Activated T-cell treated with anti-CD3 and anti-CD28 coated beads, Interleukin-2, amount 50 U/mL, for 72 hours (primary cell): ENCODE measurements at places on chromosomes 16 and 17. TPM values are rescaled to one million over a fixed set of nuclear protein-coding genes. Genes with fewer than 3 reads are reported as not detected.

The ABCA8 gene
- not detected for total RNA-seq

The SRCIN1 gene
- total RNA-seq: 1.8 TPM

The LRRC46 gene
- total RNA-seq: 0.46 TPM

The ITGAD gene
- 0.05 TPM for total RNA-seq

The JPH3 gene
- 0.60 TPM for total RNA-seq

The ABCC3 gene
- total RNA-seq: not detected

GRCh38 chr17:79874329-79874981, 35.2 kb upstream of the CBX4 start:
- DNase-seq: peak; percentile 19

DNA sequence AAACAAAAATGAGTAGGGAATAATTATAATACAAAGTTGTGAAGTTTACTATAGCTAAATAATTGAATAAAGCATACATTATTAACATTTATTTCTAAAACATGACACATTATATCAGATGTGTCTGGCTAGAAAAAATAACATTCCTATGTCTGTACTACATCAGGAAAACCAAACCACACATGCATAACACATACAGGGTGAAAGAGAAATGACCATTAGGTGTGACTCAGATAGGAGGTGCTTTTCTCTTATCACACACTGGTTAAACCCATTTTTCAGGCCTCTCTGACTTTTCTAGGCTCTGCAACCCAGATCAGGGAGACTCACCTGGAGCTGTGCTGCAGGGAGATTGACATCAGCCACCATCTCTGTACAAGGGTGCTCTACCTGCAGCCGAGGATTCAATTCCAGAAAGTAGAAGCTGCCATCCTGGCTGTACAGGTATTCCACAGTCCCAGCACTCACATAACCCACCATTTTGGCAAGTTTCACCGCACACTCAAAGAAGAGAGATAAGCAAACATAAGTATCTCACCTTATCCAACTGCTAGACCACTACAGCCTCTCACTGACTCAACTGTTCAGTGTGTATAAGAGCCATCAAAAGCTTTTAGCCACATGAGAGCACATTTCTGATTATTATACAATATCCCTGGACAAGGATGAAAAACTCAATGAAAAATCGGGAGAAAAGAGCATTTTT, 116.6 kb upstream of the C17orf78 start:
- DNase-seq: no peak

DNA sequence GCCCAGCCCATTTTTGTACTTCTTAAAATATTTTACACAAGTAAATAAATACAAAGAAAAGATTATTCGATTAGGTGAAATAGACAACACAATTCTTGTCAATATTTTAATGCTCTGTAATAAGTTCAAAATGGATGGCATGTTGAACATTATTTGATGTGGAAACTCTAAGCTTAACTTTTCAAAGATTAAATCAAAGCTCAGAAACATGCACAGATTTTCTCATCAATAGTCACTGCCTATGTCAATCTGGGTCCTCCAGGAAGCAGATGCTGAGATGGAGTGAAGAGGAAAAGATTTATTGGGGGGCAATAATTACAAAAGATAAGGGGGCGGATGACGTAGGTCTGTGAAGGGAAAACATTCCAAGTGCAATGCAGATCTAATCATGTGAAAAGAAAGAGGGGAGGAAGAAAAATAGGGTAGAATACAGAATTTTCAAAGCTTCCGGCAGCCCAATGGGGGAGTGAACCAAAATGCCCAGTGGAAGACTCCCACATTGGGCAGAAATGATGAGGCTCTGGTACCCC, 50.5 kb downstream of the COPRS start:
- no peak for DNase-seq

DNA sequence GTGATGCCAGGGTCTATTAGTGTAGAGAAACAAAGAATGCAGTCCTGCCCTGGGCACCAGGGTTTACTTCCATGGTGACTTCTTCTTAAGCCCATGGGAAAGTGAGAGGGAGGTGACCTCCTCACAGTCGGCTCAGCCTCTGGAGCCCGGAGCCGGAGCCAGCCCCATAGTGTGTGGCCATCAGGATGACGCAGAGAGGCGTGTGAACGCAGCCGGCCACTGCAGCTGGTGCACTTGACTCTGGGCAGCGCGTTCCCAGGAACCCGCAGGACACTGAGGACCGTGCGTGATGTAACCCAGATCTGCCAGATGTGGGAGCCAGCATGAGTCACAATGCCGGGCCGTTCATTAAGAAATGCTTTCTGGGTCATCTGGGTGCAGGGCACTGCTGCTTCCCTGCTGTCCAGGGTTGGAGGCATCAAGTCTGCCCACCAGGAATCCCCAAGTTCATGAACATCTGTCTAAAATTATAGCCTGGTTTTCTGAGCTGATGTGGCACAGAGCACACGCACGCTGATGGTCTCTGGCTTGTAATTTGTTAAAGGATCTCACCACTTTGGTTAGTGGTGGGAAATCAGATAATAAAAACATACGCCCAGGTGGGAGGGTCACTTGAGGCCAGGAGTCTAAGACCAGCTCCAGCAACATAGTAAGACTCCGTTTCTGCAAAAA, 114.1 kb downstream of the PITPNC1 start:
- no peak for DNase-seq

DNA sequence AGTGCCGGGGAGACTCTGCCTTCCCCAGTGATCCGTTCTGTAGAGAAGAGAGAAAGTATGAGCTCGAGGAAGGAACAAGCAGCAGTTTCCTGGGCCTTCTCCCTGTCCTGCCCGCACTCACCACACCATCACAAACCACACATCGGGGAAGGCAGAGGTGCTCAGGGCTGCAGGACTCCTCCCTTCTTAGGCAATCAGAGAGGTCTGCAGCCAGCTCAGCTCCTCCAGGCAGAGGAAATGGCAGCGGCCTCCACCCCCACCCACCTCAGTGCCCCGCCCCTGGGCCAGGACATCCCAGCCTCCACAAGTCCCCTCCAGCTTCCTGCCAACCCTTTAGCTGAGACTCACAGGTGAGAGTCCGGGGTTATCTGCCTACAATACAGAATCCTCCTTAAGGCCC, 2.0 kb downstream of the ZNF319 start:
- DNase-seq: peak; percentile 57

DNA sequence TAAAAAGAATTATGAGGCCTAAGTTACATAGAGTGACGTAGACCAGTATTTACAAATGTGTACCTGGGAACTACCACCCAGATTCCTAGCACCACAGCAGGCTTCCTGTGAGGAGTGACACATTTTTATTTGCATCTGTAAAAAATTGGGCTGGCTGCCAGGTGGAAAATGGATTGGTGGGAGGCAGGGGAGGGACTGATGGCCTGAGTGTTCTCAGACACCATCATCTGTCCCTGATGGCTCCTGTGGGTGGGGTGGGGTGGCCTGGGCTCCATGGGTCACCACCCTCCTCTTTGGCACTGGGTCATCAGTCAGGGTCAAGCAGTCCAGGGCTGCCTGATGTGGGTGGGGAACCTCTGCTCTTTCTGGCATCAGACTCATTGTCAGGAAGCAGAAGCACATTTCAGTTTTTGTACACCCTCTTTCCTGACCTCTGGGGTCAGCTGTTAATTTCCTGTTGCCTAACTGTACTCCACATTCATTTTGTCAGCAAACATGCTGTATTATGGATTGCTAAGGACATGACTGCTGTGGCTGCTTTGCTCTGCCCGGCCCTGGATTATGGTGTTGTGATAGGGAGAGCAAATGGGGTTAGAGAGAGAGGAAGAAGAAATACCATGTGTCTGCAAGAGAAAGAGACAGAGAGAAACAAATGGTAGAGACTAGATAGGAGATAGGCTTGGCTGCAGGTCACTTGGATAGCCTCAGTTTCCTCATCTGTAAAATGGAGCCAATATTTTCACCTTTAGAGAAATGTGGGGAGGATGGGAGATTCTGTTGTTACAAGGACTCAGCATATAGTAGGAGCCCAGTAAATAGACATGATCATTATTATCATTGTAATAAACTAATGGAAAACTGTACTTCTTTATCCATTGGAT, 11.6 kb upstream of the MFAP4 start:
- no peak for DNase-seq

DNA sequence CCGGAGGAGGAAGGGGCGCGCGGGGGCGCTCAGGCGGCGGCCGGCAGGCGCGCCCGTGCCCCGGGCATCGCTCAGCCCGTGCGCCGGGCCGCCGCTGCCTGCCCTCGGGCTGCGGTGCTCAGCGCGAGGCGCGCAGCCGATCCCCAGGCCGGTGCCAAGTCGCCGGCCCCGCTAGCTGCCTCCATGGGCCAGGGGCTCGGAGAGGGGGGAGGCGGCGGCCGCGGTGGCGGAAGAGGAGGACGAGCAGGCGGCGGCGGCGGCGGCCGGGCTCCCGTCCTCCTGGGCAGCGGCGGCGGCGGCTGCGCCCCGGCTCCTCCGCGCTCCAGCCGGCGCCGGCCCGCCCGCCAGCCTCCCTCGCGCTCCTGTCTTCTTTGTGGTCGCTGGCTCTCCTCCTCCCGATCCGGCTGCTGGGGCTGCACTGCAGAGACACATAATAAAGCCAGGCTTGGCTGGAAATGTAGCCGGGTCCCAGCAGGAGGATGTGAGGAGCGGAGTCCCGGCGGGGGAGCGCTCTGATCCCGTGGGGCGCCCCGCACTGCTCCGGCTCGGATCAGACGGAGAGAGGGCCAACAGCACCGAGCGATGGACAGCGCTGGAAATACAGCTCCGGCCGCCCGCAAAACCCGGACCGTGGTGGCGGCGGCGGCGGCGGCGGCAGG, 889 bp upstream of the ZNF423 start:
- peak; percentile 42 for DNase-seq

- no peak for DNase-seq
These were observed 83.9 kb downstream of the HIC1 start for GRCh38 chr17:2138761-2139160.

- DNase-seq: no peak
These were observed 7.1 kb upstream of the CYTH1 start for GRCh38 chr17:78789149-78789662.

GRCh38 chr16:79267781-79268180, 332.8 kb downstream of the MAF start:
- DNase-seq: peak; percentile 74

DNA sequence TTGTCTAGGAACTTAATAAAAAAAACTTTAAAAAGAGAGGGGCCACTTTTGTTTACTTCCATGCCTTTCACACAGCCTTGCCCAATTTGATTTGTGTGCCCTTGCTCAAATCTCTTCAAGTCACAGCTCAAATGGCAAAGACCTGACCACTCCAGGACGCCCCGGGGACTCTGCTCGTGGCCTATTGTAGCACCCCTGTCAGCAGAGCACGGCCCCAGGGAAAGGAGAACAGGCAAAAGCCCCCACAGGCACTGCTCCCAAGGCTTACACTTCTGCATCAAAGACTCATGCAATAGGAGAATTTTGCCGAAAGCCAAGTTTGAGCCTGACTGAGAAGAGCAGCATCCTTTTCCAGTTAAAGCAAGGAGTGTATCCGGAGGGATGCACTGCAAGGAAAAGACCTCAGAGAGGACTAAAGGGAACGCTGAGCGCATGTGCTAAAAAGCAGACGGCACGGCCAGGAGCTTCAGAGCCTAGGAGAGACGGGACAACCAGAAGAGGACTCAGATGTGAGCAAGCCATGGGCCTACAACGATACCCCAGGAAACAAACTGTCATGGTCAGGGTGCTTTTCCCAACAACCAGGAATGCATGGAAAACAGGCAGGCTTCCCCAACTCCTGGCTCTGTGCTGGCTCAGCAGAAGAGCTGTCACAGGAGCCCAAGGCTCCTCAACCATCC, 8.2 kb downstream of the CREBBP start:
- DNase-seq: no peak

- DNase-seq: no peak
These were observed 85.8 kb downstream of the MRC2 start for GRCh38 chr17:62713086-62713881.

DNA sequence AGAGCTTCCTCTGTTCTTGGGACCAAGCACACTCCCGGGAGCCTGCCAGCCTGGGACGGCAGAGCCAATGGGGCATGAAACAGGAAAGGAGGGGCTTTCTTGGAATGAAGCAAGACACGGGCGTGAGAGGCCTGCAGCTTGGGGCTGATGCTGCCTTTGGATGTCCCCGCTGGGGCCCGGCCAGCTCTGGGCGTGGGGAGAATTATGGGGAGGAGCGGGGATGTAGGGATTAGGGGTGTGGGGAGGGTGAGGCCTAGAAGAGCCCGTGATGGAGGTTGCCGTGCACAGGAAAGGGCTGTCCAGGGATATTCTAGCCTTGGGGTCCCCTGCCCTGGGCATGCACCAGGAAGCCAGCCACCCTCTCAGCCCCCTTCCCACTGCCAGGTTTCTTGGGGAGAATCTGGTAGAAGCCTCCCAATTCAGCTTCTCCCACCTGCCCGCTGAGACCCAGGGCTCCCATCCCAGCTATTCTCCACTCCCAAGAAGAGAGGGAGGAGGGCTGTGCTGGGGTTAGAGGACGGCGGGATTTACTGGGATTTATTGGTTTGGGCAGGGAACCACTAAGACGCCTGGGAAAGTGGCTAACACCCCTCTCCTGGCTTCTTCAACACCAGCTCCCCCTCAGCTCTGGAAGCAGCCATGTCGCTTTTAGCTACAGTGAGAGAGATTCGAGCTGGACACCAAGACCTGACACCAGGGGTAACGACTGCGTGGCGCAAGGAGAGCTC, 20.0 kb upstream of the NXPH3 start:
- no peak for DNase-seq

GRCh38 chr17:72622661-72623433, 469.6 kb downstream of the SLC39A11 start:
- DNase-seq: no peak

GRCh38 chr16:76639685-76640289, 362.6 kb downstream of the CNTNAP4 start:
- no peak for DNase-seq

GRCh38 chr16:88289968-88290401, 92.8 kb upstream of the ZNF469 start:
- DNase-seq: no peak

- DNase-seq: peak; percentile 56
These were observed 16.7 kb downstream of the CDK5R1 start for GRCh38 chr17:32503251-32504165.

DNA sequence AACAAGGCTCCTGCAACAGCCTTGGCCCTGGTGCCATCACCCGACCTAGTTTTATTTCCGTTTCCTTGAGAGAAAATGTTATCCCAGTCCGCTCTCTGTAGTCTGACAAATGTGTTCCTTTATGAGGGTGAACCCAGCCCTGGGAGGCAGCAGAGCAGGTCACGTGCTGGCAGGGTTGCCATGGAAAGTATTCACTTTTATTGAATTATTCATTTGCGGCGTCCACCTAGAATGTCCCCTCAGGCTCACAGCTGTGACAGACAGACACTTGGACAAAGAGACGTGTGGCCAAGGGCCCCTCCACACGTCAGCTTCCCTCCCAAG, 90.0 kb downstream of the WSCD1 start:
- no peak for DNase-seq
